ENCODE measurements at places on chromosomes 5 and 9.
A peak's percentile ranks its signal among the peaks of the same experiment; 100 is the strongest.

DNA sequence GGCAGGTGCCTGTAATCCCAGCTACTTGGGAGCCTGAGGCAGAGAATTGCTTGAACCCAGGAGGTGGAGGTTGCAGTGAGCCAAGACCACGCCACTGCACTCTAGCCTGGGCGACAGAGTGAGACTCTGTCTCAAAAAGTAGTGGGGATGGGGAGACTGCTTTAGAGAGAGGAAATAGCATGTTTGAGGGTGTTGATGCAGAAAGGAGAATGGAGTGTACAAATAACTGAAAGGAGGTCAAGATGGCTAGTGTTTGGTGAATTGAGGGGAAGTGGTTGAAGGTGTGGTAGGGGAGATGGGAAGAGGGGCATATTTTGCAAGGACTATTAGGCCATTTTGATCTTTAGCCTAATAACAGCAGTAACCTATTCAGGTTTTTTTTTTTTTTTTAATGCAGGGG lies 18.2 kb downstream of the TENT2 start:
- no peak for DNase-seq

DNA sequence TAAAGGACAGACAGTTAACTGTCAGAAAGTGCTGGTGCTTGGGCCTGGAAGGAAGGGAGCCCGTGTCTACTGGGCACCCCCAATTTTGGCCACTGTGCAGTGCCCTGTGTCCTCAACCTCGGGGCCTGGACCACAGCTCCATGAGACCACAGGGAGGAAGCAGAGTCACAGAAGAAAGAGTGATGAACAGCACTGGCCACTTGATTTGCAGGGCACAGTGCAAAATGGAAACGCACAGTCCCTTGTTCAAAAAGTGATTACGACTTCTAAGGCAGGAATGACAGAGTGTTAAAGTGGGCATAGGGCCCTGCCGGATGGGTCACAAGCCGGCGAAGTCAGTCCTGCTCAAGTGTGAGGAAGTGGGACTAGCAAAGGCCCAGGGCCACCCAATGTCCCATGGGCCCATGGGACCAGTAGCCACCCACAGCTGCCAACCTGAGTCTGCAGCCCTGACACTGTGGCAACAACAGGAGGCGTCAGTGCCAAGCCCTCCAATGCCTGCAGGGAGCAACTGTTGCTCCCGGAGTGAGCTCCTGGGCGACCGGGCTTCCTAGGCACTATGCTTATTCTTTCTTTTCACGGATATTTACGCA lies 85.4 kb downstream of the ADAMTS2 start:
- DNase-seq, result no peak

DNA sequence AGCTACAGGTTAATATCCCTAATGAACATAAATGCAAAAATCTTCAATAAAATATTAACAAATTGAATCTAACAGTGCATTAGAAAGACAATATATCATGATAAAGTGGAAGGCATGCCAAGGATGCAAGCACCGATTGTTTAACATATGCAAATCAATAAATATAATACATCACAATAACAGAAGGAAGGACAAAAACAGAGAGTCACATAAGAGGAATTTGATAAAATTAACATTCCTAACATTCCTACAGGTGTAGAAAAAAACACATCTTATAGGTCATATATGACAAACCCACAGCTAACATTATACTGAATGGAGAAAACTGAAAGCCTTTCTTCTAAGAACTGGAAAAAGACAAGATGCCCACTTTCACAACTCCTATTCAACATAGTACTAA lies 297.0 kb downstream of the CDH18 start:
- no peak for DNase-seq

DNA sequence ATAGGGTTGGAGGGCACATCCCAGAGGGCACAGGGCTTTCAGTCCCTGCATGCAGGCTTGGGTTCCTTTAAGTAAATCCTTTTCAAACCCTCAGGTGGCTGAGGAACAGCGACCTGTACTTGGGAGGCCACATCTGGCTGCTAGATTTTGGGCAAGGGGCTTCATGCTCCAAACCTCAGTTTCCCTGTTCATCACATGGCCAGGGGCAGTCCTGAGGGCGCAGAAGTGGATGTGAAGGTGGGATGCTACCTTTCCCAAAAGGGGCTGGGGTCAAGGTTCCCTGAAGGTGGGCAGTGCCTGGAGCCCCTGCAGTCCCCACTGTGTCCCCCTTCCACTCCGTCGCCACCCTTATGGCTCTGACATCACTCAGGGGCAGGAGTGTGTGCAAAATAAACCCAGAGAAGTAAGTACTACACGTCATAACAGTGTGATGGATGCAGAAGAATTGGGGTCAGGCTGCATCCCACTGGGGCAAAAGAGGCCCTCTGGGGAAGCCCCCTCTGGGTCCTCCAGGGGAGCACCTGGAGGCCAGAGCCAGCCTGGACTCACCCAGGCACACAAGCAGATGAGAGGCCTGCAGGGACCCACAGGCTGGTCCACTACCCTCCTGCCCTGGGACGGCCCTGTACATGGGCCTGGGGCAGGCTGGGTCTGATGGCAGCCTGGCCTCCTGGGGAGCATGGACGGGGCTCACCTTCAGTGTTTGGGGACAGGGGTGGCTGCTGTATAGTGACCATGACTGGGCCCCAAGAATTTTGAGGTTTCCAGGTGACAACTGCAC lies 1.9 kb upstream of the CARD19 start:
- no peak for DNase-seq

GRCh38 chr5:173660481-173661280 lies 44.2 kb upstream of the BOD1 start:
- DNase-seq, result no peak

DNA sequence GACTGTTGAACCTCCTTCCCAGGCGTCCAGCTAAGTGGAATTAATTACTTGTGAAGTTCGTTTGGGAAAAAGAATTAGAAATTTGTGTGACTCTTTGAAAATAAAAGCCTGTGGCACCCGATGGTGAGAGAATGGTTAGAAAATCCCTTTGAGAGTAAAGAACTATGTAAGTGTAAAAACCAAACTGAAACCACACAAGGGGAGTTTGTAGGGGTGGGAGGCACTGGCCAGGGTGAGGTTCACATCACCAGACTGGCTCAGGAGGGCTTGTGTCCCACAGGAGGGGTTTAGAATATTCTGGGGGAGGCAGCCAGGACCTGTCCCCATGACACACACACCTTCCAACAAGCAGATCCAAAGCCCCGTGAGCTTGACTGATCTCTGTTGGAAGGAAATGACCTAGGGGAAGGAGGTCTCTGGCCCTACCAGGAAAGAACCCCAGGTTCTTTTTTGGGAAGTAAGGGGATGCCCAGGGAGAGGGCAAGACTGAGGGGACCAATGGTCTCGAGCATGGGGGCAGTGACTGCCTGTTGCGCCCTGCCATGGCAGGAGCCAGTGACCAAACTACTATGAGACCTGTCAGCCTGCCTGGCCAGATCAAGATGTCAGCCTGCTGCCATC lies 4.3 kb downstream of the SPATA24 start:
- no peak for DNase-seq

GRCh38 chr9:27304521-27304920 lies 7.6 kb upstream of the EQTN start:
- no peak for DNase-seq

DNA sequence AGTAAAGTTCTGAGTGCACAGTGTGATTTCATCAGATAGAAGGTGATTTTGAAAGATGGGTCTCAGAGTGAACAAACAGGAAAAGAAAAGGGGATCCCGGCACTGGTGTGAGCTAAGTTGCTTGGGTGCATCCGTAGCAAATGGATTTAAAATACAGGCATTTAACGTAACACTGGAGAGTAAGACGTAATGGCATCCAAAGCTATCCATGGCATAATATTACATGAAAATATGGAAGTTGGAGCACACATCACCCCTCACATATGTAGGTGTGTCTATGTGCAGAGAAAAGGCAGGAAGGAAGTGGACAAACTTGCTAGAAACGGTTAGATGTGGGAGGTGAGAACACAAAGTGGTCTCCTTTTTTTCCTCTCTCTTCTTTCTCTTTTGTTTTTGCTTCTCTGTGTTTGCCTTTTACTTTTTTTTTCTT lies 38.2 kb upstream of the SEMA4D start:
- DNase-seq, result no peak

DNA sequence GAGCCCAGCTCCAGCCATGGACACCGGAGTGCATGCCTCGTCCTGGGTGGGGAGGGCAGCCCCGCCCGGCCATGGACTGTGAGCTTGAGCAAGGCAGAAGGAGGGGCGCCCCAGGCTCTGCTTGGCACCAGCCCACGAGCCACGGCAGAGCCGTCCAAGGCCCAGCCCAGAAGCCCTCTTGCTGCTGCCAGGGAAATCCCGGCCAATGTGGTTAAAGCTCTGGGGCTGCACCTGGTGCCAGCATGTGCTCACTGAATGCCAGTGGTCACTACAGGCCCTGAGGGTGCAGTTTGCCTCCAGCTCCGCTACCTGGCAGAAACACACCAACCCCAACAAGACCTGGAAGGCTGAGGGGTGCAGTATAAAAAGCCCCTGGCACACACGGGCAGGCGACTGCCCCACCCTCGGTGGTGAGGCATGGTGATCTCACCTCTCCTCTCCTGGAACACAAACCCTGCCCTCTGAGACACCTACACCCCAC lies 11.8 kb downstream of the BRD3 start:
- DNase-seq, result peak; percentile 69

- DNase-seq, result no peak
Measured at GRCh38 chr5:158525663-158526062, 574.1 kb downstream of the EBF1 start.

DNA sequence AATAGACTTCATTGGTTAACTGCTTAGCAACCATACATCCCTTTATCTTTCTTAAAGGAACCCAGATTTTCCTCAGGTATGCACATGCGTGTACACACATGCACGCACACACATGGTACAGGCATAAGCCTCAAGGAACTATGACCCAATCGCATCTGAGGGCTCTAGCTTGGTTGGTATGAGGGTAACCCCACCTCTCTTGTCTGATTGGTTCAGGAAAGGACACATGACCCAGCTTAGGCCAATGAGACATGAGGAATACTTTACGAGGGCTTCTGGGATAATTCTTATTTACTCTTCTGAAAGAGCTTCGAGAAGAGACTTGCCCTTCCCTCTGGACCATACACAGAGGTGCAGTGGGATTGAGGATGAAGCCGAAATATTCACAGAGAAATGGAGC lies 141.9 kb downstream of the FRMD3 start:
- DNase-seq, result no peak

DNA sequence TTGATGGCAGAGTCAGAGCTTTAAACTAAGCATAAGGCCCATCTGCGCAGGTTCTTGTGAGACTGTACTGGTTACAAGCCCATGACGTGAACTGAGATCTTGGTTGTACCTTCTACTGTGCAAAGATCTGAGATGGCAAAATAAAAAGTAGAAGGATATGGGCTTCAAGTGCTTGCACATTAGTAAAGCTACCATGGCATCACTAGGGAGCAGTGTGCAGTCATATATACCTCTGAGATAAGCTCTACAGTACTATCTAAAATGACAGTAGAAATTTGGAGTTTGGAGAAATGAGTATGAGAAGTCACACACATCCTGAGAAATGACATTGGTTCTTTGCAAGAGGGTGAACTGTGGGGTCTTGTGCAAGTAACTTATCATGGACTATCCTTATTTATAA lies 408.2 kb upstream of the PRR16 start:
- DNase-seq, result peak; percentile 38

- no peak for DNase-seq
Measured at GRCh38 chr5:54347221-54347865, 37.0 kb upstream of the ARL15 start.

DNA sequence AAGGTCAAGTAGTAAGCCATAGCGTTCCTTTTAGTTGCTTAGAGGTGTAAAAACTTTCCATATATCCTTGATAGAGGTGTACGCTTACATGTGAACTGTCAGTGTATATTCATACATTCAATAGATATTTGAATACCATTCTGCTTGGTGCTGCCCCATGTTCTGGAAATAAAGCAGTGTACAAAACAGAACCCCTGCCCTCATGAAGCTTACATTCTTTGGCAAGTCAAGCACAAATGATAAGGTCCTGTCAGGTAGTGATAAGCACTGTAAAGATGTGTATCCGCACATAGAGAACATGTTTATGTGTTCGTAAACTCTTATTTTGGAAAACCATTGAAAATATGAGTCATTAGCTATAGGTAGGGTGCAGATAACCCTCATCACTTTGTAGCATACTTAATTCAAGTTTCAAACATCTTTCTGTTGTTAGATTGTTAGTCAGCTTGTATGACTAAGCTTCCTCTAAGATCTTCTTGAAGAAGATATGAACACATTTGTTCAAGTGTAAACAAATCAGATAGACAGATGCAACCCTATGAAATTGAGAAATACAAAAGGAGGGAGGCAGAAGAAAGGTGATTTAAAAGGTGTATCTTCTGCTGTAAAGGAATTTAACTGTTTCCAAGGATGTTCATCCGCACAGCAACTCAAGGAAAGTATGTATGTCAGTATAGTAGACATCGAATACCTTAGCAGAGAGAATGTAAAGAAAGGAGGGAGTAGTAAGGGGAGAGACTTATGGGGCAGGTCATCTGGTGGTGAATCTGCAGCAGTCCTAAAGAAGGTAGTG lies 1.6 kb downstream of the GTF3C4 start:
- DNase-seq, result no peak

DNA sequence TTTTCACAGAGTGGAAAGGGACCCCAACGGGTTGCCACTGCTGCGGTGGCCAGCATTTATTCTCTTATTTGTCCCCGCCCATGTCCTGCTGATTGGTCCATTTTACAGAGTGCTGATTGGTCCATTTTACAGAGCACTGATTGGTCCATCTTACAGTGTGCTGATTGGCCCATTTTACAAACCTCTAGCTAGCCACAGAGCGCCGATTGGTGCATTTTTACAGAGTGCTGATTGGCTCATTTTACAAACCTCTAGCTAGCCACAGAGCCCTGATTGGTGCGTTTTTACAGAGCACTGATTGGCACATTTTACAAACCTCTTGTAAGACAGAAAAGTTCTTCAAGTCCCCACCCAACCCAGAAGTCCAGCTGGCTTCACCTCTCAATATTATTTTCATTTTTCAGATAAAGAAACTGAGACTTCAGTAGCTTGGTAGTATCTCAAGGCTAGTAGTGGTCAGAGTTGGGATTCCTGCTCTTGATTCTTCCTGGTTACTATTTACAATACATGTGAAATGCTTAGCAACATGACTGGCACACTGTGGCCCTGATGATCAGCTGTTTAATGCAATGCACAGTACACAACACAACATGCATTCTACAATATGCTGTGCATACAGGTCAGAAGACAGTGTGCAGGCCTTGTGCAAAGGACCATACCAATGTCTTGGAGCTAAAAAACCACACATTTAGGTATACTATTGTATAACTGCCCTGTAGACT lies 63.6 kb upstream of the BOD1 start:
- DNase-seq, result no peak

GRCh38 chr9:70553707-70554673 lies 139.5 kb upstream of the KLF9 start:
- DNase-seq, result no peak

- DNase-seq, result peak; percentile 62
Measured at GRCh38 chr5:31983851-31984250, 190.3 kb downstream of the GOLPH3 start.

DNA sequence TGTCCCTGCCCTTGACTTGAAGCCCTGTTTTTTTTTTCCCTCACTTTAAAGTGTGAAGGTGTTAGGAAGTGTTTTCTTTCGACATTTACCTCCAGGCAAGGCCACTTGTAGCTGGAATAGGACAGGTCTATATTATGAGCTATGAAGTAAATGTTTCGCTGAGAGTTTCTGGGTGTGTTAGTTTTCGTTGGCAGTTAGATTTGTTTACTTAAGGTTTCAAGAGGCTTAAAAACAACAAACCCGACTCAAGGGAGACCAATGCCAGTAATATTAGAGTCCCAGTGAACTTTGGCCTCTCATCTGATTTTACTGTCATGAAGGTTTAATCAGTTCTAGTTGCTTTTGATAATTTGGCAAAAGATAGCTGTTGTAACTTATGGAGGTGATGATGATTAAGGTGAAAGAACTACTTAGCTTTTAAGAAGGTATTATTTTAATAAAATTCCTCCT lies 25.2 kb downstream of the OCLN start:
- DNase-seq, result no peak

Measured in GM04504 (cell line).